ENCODE measurements at places on chromosomes 16 and 17. TPM values are rescaled to one million over a fixed set of nuclear protein-coding genes. Genes with fewer than 3 reads are reported as not detected.

DNA sequence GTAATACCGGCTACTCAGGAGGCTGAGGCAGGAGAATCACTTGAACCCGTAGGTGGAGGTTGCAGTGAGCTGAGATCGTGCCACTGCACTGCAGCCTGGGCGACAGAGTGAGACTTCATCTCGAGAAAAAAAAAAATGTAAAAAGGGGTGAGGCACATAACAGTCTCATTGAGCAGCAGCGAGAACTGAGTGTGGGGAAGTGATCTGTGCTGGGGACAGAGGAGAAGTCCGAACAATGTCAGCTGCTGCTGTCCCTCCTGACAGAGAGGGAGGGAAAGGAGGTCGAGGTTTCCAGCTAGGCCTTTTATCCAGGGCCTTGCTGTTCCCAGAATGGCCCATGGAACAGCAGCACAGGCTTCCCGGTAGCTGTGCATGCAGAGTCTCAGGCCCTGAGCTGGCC is 14.0 kb downstream of the C16orf74 start:
- DNase-seq: no peak

DNA sequence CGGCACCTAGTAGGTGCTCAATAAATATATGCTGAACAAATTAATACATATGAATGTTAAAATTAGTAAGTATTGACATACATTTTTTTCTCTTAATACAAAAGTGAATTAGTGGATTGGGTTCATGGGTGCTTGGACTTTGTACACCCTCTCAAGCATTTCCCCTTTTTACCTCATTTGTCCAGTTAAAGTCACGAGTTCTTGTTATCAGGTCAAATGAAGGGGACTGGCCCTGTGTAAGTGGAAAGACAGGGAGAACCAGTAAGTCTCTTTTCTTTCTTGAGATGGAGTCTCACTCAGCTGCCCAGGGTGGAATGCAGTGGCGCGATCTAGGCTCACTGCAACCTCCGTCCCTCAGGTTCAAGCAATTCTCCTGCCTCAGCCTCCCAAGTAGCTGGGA is 13.7 kb upstream of the RANGRF start:
- DNase-seq: no peak

SOST gene
- polyA plus RNA-seq: 53.5 TPM

CORO6 gene
- 5.0 TPM for polyA plus RNA-seq

MGAT5B gene
- 1.6 TPM for polyA plus RNA-seq

ZNF287 gene
- polyA plus RNA-seq: 10.0 TPM

- DNase-seq: no peak
These were observed 41.0 kb upstream of the CHMP6 start for GRCh38 chr17:80950466-80951120.

Measured in renal cortex interstitium (tissue), 15 donors.